ENCODE measurements at places on chromosomes 12 and 14.

DNA sequence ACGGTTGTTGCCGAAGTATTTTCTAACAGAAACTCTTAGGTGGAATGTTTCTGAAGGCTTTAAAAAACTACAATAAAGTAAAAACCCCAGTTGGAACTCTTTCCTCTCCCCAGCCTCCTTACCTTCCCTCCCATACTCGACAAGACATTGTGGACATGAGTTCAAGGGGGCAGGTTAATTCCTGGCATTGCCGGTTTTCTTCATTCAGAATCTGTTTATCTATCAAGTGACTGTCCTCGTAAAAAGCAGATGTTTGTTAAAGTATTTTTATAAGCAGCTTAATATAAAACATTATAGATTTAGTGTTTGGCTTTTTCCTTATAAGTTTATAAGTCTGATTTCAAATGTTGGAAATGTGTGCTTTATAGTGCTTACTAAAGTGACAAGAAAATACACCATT, 30.7 kb downstream of the PARP11 start:
- DNase-seq = no peak

GRCh38 chr12:89393551-89394121, 41.3 kb upstream of the DUSP6 start:
- DNase-seq = no peak

DNA sequence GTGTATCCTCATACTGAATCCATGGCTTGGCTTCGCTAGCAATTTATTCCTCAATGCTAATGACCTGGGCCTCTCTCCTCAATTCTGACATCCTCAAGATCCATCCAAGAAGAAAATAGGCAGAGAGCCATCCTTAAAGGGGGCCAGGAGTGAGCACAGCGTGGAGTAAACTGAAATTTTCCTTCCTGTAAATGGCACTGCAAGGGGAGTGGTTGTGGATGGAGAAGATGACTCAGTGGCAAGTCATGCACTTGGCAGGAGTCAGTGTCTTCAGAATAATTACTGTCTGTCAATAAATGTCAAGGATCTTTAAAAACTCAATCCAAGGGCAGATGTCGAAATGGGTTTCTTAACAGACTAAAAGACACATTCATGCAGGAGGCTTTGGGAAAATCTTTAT, 88.0 kb upstream of the TMEM132C start:
- DNase-seq = no peak

- DNase-seq = no peak
Observed at GRCh38 chr14:94386085-94387031, 2.0 kb downstream of the SERPINA1 start.

DNA sequence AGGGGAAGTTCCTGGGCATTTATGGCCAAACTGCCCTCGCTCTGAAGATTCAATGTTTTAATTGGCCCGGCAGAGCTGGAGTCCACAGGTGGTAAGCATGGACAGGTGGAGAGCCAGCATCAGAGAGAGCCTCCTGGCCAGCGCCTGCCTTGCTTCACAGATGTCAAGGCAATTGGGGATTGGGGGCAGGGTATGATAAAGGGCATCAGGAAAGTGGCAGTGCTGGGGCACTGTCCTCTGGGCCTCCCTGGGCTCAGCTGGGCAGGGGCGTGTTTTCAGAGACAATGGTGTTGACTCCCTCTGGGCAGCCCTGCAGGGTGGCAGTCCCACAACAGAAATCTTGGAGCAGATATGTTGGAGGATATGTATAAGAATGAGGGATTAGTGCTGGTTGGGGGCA, 237.3 kb downstream of the CACNA1C start:
- no peak for DNase-seq

GRCh38 chr14:58533446-58533845, 104.3 kb upstream of the DACT1 start:
- no peak for DNase-seq

- no peak for DNase-seq
Observed at GRCh38 chr14:77000340-77001270, 27.9 kb downstream of the IRF2BPL start.

DNA sequence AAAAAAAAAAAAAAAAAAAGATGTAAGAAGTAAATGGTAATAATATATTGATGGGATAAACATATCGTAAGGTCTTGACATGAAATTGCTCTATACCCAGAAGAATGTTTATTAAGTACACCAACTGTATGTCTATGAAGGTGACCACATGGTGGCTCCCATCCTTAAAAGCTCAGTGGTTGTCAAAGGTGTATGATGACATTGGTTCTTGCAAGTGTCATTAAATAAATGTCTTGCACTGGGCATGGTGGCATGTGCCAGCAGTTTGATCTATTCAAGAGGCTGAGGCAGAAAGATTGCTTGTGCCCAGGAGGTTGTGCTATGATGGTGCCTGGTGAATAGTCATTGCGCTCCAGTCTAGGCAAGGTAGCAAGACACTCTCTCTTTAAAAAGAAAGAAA, 10.4 kb downstream of the CCT2 start:
- DNase-seq = no peak

DNA sequence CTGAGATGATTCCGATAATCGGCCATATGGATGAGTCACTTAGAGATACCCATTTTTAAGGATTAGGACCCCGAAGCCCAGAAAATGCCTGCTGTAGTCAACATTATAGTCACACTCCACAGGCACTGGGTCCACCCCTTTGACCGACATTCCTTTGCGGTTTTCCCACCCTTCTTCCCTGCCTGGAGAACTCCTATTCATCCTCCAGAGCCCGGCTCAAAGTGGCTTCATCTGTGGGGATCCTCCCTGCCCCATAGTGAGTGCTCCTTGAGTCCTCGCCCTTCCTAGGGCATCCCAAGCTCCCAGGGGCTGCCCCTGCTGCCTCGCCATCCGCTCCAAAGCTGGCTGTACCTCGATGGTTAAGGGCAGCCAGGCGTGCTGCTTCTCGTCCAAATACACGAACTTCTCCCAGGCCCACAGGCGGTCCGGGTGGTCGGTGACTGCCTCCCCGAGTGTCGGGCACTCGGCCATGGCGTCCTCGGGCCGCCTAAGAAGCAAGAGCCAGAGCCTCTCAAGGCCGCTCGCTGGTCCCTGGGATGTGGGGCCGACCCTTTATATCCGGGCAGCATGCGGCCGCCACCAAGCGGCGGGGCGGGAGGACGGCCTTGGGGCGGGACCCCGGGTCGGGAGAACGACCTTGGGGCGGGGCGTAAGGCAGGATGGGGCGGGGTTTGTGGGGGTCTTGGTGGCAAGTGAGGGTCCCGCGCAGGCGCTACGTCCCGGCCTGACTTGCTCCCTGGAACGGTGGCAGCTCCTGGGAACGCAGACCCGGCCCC, at the start of gene TCL1A:
Gene TCL1A (minus strand): TSS at position 530 of the 776 bp plus-strand sequence. CDS start 59 bp downstream, at position 471.
- DNase-seq = no peak

GRCh38 chr14:24944800-24945199, 105.1 kb downstream of the STXBP6 start:
- DNase-seq = no peak

DNA sequence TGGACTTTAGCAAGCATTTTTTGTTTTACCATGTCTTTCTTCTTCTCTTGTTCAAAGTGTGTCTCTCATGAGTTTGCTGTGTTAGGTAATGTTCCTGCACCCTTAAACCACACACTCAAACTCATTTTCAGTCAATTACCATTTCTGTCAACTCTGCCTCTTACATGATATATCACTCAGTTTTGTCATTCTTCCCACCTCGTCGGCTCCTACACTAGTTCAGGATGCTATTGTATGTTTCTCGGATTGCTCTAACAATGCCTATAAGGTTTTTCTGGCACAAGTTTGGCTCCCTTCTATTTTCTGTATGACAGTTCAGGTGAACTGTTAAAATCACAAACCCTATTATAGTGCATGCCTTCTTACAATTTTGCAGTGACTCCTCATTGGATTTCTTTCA, 260.8 kb upstream of the NAV3 start:
- DNase-seq = no peak

DNA sequence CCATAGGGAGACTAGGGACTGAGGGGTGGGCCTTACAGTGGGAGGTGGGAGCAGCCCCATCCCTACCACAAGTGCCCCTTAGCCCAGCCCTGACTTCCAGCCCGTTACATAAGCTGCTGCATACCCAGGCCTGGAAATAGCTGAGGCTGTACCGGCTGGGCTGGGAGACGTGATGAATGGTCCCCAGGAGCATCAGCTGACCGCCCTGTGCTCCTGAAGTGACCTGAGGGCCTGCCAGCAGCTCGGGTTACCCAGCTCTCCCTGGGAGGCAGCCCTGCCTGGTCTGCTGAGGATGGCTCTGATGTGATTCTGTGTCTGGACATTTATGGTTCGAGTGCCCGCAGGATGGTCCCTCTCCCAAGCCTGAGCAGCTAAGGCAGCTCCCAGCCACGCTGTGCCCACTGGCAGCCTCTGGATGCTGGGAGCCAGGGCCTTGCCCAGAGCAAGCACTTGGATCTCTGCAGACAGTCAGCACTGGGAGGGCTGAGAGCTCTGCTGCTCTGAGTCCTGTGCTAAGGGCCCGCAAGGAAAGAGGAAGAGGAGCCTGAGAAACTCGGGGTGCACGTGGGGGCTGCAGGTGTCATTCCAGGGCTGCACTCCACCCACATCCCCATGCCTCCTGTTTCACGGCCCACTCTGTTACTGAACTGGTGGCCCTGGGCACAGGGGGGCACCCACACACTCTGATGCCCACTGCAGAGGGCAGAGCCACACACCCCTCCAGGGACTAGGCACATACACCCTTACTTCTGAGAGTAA, 20.5 kb downstream of the TAMALIN start:
- DNase-seq = no peak

DNA sequence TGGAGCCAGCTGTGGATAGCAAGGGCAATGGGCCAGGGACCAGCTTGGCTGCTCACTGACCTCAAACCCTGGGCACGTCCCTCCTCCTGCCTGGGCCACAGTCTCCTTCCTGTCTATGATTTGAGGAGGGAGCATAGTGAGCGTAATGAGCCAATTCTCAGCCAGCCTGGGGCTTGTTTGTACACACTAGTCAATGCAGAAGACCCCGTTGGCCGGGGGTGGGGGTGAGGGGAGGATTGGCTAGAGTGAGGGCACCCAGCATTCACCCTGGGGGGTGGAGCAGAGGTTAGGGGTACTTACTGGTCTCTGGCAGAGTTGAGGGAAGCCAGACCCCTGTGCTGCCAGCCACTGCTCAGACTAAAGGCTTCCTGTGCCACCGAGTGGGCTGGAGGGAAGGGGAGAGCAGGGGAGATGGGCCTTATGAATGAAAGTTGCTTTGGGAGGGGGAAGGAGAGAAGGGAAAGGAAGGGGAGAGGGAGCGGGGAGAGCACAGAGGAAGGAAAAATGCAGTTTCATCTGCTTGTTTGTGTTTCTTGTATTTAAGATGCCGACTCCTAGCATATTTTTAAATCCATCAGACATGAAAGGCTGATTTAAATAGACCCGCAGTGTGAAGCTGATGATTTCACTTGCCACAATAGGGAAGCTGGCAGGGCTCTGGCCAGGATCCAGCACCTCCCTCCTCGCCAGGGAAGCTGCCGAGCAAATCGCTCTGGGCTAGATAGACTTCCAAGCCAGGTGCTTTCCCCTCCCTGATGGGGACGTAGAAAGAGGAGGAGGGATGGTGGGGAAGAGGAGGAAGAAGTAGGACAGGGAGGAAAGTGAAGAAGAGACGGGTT, 114.0 kb downstream of the PRMT8 start:
- no peak for DNase-seq

- DNase-seq = no peak
Observed at GRCh38 chr12:77722536-77722935, 108.2 kb upstream of the NAV3 start.

DNA sequence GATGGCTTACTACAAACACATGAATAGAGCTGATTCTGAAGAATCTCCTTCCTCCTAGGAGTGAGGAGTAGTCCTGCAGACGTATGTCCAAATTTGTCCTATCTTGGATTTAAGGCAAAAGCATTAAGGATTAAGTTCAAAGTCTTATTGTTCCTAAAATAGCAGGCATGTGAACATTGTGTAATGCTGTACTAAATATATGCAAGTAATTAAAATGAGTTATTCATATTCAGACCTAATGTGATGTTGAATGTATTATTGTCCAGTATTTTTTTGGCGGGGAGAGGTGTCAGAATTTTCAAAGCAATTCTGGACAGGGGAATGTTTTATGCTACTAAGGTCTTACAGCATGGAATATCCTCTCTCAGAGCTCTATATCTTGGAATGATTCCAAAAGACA, 60.7 kb upstream of the STK38L start:
- no peak for DNase-seq

- DNase-seq = no peak
Observed at GRCh38 chr14:73567951-73568885, 795 bp upstream of the ACOT2 start.

- DNase-seq = no peak
Observed at GRCh38 chr12:68880660-68881325, 52.2 kb downstream of the CPM start.

GRCh38 chr14:29587761-29588470, 339.7 kb downstream of the PRKD1 start:
- DNase-seq = no peak

DNA sequence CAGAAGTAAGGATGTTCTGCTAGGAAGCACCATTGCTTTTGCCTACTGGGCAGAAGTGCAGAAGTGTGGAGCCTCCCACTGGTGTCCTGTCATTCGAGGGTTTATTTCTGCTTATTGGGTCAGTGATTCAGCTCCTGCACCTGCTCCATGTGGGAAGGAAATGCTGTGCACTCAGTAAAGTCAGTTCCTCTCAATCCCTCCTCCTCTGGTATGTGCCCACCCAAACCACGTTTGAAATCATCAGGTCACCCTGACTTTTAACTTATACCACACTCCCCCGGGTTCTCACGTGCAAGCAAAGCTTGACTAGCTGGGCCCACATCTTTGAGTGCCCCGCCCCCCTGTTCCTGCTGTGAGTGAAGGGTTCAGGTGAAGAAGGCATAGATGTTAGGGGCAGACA, 223.7 kb downstream of the CHST11 start:
- DNase-seq = no peak

GRCh38 chr14:30790827-30791226, 83.5 kb upstream of the COCH start:
- DNase-seq = no peak

DNA sequence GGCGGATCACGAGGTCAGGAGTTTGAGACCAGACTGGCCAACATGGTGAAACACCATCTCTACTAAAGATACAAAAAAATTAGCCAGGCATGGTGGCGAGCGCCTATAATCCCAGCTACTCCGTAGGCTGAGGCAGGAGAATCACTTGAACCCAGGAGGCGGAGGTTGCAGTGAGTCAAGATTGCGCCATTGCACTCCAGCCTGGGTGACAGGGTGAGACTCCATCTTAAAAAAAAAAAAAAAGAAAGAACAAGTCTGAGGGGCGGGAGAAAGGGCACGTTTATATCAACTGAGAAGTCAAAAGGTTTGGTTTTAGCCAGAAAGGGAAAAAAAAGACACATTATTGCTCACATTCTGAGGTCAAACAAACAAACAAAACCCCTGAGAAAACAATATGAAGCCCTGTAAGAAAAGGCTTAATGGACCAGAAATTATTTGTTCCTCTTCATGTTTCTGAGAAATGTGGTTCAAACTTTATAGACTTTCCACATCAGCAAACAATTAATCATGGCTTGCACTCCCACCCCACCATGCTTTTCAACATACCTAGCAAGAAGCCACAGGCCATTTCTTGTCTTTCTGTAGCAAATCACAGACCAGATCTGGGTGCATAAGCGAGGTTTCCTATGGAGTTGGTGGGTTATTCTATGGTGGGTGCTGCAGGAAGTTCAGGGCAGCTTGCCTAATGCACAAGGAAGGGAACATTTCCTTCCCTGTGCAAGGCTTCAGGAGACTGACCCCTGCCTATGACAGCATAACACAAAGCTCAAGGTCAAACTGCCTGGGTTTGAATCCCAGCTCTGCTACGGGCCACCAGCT, 80.1 kb downstream of the SSPN start:
- no peak for DNase-seq
